ENCODE measurements at places on chromosomes 11 and 22.

DNA sequence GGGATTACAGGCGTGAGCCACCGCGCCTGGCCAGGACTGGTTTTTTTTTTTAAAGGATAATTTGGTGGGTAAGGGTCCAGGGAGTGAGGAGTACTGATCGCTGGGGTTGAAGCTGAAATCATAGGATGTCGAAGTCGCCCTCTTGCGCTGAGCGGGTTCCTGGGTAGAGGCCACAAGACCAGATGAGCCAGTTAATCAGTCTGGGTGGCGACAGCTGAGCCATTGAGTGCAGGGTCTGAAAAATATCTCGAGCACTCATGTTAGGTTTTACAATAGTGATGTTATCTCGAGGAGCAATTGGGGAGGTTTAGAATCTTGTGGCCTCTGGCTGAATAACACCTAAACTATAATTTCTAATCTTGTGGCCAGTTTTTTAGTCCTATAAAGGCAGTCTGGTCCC lies 7.8 kb downstream of the APOL5 start:
- DNase-seq, result no peak

DNA sequence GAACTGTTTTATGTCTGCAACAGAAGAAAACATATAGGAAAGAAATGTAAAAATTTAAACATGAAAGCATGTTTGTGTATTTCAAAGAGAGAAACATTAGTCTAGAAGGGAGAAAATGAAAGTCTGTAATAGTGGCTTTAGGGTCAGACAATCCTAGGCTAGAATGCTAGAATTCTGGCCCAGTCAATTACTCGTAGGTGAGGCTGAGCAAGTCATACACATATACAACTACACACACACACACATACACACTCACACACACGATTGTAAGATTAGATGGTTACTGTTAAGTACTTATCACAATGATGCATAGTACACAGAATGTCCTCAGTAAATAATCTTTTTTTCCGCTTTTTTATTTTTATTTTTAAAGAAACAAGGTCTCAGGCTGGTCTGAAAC lies 37.7 kb upstream of the PCF11 start:
- DNase-seq, result no peak

DNA sequence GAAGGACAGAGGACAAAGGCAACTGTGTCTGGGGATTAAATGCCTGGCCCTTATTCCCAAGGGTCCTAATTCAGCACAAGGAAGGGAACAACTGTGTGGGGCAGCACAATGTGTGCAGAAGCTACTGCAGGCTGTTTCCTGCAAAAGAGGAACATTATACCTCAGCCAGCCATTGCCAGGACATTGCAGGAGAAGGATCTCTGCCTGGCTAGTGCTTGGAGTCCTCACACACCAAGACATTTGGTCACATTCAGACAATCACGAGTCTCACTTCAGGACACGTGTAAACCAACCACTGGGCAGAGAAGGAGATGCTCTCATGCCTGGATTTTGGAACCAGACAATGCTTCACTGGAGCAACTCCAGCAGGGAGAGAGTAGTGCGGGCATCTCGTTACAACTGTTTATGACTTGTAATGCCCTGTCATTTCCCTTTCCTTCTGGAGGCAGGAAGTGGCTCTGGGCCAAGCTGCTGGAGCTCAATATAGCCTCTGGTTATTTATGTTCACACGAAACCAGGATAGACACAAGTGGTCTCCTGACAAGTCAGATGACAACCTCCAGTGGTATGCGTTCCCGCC lies 23.9 kb upstream of the ZC3H12C start:
- no peak for DNase-seq

DNA sequence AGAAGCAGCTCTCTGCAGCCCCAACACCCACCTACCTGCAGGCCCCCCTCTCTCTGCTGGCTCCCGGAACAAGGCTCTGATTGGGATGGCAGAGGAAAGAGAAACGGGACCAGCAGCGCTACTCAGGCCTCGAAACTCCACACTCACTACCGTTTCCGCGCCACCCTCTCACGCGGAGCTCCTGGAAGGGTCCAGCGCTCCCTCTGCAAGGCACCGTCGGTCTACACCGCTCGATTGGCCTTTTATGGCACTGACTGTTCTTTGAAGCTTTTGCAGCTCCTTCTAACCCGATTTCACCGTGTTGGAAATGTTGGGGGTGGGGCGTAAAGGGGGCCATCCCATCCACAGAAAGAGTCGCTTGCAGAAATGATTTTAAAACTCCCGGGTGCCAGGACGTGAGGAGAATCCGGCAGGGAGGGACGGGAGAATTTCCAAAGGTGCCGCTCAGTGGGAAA lies 323 bp upstream of the PANX1 start:
- DNase-seq, result no peak

- DNase-seq, result no peak
Measured at GRCh38 chr11:64650923-64651523, 60.0 kb downstream of the SLC22A12 start.

- no peak for DNase-seq
Measured at GRCh38 chr11:72426103-72426757, 8.1 kb downstream of the CLPB start.

DNA sequence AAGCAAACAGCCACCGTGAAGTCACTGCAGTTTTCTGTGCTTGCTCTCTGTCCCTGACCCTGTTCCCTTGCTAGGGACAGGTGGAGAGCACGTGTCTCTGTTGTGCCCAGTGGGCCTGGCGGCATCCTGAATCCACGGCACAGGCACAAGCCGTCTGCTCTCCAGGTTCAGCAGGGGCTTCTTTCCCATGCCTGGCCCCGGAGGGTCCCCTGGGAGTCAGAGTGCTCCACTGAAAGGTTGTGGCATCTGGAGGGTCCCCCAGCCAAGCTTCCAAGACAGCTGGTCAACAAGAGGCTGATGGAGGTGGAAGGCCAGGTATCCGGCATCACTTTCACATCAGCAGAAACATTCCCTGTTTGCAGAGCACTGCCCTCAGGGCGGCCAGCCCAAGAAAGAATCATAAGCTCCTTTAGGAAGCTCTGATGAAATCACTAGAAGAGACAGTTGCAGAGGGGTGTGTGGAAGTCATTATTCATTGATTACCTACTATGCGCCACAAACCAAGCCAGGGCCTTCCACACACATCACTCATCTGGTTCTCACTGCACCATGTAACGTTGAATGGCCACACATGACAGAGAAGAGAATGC lies 346.4 kb upstream of the B3GAT1 start:
- DNase-seq, result no peak

DNA sequence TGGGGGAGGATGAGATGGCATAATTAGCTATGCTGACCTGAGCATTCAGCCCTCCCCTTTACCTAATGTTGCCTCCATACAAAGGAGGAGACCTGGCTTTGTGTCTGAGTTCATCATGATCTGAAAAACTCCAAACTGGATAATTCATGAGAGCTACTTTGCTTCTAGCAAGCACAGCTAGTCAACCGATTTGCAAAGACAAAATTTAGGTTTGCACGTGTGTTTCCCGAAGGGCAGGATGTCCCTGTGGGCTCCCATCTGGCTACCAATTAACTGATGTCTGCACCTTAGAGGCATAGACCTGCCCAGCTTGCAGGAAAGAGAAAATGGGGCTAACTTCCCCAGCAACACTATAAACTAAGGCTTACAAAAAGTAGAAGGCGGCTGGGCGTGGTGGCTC lies 42.2 kb upstream of the POU2AF1 start:
- no peak for DNase-seq

GRCh38 chr11:78800756-78801155 lies 226.1 kb upstream of the NARS2 start:
- DNase-seq, result no peak

- no peak for DNase-seq
Measured at GRCh38 chr11:44470854-44471253, 94.6 kb upstream of the CD82 start.

DNA sequence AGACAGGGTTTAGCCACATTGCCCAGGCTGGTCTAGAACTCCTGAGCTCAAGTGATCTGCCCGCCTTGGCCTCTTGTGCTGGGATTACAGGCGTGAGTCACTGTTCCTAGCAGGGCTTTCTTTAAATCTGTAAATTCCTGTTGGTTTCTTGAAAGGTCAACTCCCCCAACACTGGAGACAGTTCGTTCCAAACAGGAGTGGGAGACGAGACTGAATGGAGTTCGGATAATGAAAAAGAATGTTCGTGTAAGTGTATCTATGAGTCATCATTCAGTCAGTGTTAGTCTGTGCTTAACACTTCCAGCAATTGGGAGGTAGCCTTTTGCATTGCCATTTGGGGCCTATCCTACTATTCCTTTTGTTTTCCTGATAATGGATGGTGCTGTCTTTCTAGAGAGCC lies 10.0 kb upstream of the BACE1-AS start:
- no peak for DNase-seq

DNA sequence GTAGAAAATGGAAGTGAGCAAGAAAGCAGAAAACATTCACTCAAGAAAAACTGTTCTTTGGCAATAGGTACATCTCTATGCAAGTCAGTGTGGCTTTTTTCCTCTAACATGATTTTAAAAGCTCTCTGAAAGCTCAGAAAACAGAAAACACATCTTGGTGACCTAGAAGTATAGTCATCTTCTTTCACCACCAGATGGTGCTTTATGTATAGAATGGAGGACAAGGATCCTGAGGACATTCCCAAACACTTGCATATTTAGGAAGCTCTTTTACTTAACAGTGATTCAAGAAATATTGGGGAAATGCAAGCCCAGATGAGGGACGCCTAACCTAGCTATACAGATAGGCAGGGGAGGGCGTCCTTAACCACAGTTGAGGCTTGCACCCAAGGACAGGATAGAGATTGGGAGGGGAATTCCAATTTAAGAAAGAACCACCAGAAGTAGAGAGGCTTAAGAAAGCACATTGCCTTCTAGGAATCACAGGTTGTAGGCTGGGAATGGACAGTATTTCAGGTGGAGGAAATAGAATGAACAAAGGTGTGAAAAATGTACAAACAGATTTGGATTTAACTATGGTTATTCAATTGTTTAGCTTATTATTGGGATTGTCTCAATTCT lies 13.8 kb upstream of the CCDC81 start:
- no peak for DNase-seq

- no peak for DNase-seq
Measured at GRCh38 chr11:46499821-46500220, 94.0 kb downstream of the AMBRA1 start.

- DNase-seq, result no peak
Measured at GRCh38 chr11:34631297-34631696, 10.4 kb downstream of the EHF start.

DNA sequence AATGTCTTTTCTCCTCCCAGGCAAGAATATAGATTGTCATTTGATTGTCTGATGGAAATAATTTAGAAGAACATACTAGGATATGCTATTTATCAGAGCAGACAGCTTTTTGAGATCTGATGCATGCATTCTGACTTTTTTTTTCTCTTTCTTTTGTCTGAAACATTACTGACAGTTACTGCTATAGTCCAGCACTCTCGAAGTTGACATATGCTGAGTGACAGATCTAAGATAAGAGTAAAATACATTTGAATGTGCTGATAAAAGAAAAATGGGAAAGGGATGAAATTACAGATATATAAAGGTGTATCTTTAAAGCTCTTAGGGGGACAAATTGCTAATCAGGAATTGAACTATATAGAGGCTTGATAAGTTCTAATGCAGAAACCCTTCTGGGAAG lies 753.8 kb upstream of the TENM4 start:
- DNase-seq, result no peak

DNA sequence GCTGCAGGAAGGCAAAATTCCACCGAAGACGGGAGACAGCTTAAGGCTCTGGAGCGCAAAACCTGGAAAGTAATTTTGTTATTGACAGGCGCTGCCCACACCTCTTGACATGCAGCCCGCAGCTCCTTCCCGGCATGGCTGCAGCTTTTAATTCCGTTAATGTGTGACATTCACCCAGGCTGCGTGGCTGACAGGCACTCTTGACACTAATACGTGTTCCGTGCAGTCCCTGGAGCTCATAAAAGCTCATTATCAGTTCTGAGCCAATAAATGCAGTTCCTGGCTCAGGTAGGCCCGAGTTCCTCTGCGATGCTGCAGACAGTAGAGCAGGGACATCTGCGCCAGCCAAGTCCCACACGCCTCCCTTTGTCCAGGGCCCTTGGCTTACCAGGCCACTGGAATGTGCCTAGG lies 34.8 kb downstream of the TSPAN18 start:
- DNase-seq, result no peak

DNA sequence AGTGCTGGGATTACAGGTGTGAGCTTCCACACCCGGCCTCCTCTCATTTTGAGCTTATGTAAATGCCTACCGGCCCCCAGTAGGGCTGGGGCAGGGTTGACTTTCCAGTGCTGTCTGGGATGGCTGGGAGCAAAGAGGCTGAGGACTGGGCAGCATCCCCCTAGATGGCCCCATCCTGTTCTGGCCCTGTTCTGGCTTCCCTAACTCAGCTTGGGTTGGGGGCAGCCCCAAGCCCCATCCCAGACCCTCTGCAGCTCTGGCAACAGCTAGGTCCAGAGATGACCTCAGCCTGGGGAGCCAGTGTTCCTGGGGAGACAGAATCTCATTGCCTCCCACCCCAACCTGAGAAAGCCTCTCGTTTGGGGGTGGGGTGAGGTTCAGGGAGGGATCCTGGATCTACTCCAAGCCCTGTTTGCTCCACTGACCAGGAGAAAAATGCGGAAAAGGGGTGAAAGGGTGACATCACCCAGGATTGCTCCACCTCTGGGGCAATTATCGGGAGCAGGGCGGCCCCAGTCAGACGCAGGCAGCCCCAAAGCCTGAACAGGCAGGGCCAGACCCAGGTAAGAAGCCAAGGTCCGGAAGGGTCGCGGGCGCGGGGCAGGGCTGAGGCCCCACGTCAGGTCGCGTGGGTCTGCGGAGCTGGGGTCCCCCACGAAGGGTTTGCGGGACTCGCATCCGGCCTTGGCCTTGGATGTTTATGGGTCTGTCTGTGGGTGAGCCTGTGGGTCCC lies at the start of gene PNPLA2:
Gene PNPLA2, plus strand, starts transcription at position 519 of the 733 bp plus-strand sequence. CDS start 805 bp downstream, outside the sequence.
- DNase-seq, result no peak

DNA sequence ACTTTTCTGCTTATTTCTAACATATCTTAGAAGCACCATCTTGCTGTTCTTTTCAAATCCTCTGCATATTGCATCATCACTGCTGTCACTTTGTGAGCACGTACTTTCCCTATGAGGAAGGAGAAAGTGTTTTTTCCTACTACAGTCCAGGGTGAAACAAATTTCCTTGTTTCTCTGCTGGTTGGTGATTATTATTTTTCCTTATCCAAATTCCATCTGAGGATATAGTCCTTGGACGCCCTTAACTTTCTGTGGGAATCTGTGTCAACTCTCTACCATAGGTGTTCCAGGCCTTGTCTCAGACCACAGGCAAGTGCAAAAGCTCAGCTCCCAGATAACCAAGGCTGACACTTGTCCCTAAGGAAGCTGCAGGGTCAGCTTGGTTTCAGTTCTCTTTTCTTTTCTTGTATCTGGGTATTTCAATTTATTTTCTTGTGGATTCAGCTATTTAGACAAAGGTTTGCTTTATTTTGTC lies 29.4 kb upstream of the LYVE1 start:
- no peak for DNase-seq

DNA sequence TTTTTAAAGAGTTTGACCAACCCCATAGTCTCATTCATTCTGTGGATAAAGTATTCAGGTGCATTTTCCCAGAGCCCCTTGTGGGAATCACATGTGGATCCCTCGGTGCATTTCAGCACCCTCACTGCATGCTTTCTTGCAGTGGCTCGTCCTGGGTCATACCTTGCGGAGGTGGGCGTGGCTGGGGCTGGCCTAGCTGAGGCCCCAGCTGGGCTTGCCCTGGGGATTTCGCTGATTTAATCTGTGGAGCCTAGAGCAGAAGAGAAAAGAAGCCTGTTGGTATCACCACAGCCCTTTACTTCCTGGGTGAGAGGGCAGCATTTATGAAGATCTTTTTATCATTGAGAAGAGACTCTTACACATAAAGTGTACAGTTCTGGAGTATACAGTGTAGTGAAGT lies 53.1 kb downstream of the FBXO7 start:
- DNase-seq, result no peak

All from effector CD4-positive, alpha-beta T cell (primary cell).